ENCODE measurements at places on chromosomes 5 and 9.

DNA sequence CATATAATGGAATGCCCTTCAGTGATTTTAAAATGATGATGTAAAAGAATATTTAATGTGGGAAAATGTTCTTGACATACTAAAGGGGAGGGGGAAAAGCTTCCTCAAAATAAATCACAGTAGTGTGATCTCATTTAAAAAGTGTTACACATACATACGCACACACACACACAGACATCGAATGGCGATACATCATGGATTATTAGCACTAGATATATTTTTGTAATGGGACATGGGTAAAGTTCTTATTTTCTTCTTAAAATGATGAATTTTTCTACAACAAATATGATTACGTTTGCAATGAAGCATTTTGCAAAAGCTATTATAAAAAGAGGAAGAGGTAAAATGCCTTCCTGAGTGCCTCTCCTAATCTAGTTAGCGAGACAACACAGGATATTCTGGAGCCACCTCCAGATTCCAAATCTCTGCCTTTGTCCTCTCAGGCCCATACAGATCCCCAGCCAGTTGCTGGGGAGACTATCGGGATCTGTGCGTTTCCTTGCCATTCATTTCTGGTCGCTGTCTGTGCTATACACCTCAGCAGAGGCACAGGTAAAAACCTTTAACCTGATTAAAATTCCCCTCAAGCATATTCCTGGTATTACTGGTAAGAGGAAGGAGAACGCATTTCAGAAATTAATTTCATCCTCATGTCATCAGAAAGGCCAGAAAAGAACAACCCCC lies 69.6 kb downstream of the SLC28A3 start:
- no peak for DNase-seq

DNA sequence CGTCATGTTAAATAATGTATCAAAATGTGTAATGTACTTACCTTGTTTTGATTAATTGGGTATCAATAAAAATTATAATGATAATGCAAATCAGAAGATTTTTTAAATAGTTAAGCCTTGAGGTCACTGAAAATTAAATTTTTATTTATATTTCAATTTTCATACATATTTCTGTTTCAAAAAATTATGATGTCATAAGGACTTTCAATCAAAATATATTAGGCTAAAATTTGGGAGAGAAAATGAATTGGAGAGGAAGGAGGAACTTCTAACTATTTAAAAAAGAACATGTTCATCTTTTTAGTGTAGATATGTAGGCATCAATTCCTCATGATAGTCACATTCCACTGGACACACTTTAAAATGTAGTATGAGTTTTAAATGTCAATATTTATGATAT lies 29.1 kb upstream of the ERAP1 start:
- DNase-seq: no peak

- DNase-seq: no peak
Observed at GRCh38 chr5:103923616-103924168, 361.1 kb upstream of the NUDT12 start.

GRCh38 chr9:4114569-4115505 lies 185.0 kb downstream of the GLIS3 start:
- DNase-seq: no peak

DNA sequence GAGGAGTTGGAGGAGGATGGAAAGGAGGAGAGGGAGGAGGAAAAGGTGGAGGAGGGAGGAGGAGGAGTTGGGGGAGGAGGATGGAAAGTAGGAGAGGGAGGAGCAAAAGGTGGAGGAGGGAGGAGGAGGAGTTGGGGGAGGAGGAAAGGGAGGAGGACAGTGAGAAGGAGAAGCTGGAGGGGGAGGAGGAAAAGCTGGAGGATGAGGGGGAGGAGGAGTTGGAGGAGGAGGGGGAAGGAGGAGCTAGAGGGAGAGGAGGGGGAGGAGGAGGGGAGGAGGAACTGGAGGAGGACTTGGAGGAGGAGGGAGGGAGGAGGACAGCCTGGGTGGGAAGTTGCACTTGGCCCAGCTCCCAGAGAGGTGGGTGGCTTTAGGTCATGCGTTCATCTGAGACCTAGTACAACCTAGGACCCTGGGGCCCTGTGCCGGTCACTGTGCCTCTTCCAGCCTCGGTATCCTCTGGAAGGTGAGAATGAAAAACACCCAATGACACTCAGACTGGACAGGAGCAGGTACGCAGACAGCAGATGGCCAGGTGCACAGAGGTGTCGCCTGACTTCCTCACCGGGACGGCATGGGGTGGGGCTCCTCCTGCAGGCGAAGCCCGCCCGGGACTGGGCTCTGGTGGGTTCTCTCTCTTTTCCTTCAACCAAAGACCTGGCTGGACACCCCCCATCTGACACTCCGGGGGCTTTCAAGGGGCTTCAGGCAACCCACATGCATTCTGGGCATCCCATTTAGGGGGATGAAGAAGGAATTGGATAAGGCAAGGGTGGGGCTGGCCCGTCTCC lies 12.2 kb upstream of the SLC2A6 start:
- DNase-seq: no peak

DNA sequence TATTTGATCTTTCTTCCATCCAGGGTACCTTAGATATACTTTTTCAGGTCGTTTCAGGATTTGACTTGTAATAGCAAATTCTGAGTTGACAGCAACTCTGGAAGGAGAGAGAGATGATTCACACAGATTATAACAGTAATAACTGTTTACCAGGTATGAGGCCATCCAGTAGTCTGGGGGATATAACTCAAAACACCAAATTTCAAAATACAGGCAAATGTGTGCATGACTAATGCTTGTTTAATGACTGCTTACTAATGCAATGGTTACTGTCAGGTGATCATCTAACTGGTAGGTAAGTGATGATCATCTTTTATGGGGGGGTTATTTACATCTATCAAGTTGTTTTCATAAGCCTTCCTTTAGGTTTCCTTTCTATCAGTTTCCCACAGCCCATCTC lies 412.3 kb downstream of the MAT2B start:
- no peak for DNase-seq

GRCh38 chr9:87054999-87055686 lies 107.8 kb upstream of the GAS1 start:
- DNase-seq: no peak

DNA sequence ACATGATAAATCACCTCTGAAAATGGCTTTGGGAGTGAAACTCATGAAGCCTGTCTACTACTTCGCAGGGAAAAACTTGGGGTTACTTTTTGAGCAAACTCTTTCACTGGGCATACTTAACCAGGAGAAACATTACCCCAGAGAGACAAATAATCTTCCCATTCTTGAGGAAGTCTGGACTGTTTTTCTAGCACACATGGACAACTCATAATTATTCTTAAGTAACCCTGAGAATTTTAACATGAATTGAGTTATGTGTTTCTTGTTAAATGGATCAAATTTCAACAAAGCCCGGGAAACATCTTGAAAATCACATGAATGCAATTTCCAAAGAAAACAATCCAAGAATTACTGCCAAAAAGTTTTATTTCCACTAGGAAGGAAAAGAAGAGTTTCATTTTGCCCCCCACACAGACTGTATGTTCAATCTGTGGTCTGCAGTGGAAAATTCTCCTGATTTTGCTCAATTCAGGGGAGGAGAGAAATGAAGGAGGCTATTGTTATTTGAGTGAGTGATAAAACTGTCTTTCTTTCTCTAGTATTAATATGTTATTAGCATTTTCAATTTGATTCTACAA lies 564.8 kb upstream of the CLINT1 start:
- DNase-seq: no peak

- DNase-seq: no peak
Observed at GRCh38 chr5:56686337-56687195, 128.8 kb upstream of the MAP3K1 start.

GRCh38 chr5:9924614-9925013 lies 294.5 kb upstream of the TAS2R1 start:
- no peak for DNase-seq

GRCh38 chr5:103228588-103228987 lies 30.0 kb upstream of the MACIR start:
- no peak for DNase-seq

- no peak for DNase-seq
Observed at GRCh38 chr5:55853041-55853670, 2.0 kb downstream of the IL31RA start.

DNA sequence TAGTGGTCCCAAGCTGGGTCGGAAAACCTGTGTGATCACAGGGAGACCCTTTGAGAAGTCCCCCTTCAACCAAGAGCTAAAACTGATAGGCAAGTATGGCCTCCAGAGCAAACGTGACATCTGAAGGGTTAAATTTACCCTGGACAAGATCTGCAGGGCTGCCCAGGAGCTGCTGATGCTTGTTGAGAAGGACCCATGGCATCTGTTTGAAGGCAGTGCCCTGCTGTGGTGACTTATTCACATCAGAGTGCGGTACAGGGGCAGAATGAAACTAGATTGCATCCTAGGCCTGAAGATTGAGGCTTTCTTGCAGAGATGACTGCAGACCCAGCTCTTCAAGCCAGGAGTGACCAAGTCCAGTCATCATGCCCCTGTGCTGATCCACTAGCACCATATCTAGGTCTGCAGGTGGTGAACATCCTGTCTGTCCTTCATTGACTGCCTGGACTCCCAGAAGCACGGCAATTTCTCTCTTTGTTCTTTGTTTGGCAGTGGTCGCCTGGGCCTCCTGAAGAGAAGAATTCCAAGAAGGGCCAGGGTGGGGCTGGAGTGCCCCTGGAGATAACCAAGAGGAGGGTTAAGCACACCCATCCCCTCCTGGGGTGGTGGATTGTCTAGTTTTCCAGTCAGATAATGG lies 25.7 kb upstream of the CHD1 start:
- DNase-seq: no peak

- DNase-seq: no peak
Observed at GRCh38 chr9:2120926-2121689, 106.0 kb downstream of the SMARCA2 start.

DNA sequence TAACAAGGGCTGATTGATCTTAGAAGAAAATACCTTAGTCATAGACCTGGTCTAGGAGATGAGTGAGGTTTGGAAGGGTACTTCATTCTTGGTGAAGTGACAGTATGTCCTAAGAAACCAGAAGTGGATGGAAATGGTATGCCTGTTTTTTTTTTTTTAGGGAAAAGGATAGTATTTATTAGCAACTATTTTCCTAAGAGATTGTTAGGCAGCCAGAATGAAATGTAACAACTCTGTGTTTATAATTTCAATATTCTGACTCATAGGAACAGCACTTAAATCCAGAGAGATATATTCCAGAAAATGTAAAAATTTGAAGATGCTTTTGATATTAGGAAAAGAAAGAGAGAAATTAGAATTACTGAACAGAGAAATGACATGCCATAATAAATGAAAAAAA lies 21.2 kb upstream of the ARL14EPL start:
- DNase-seq: no peak

Measured in stimulated activated CD4-positive, alpha-beta T cell treated with anti-CD3 and anti-CD28 coated beads, Interleukin-2, amount 100 ng/mL, for 24 hours (primary cell).